ENCODE measurements at places on chromosomes 11 and 22. TPM values are rescaled to one million over a fixed set of nuclear protein-coding genes. Genes with fewer than 3 reads are reported as not detected.

PYGM gene
- total RNA-seq: 10.7 TPM

- DNase-seq: no peak
These were observed 96.6 kb upstream of the FAT3 start for GRCh38 chr11:92128026-92128425.

DRAP1 gene
- total RNA-seq: 78.7 TPM

GRCh38 chr11:94741022-94741679, 27.0 kb upstream of the AMOTL1 start:
- no peak for DNase-seq

OR8G1 gene
- not detected for total RNA-seq

CABP7 gene
- total RNA-seq: not detected

GRCh38 chr11:19805376-19805775, 92.7 kb downstream of the NAV2 start:
- DNase-seq: no peak

SEZ6L gene
- not detected for total RNA-seq

DNA sequence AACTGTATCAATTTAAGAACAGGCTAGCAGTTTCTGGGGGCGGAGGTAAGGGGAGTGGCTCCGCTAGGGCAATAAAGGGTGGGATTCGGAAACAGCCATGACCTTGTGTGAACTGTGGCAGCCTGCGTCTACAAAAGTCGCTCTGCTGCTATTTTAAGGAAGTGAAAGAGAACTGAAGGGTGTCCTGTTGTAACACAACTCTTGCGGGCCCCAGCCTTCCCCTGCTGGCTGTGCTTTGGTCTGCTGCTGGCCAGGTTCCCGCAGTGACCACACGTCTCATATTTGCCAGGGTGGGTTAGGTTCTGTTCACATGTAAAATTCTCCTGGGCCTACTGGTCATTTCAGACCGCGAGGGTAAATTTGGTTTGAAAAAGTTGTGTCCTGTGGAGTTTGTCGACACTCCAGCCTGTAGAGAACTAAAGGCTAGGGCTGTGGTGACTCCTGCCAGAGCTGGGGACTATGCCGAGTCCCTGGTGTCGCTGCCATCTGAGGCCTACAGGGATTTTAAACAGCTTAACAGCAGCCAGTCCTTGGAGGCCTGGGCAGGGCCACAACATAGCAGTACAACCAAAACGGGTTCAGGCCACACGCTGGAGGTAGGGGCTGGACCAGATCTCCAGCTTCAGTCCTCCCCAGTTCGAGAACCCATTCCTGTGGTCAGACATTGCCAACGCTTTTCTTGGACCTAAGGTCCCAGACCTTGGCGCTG, 1.1 kb upstream of the PPFIBP2 start:
- no peak for DNase-seq

GRCh38 chr11:33658195-33658900, 42.3 kb downstream of the C11orf91 start:
- no peak for DNase-seq

DNA sequence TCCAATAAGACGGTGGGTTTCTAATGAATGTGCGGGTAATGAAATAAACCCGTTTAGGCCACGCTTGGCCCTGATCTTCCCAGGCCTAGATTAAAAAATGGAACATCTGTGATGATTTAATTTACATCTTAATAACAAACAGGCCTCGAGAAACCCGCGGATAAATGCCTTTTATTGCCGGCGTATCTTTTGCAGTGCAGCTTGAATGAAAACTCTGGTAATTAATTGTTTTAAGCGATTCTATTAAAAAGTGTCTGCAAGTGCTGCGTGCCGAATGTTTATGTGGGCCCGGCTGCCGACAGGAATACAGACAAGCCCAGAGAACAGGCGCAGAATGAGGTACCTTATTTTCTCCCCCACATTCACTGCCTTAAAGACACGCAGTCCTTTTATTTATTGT, 420.7 kb downstream of the MN1 start:
- no peak for DNase-seq

DNA sequence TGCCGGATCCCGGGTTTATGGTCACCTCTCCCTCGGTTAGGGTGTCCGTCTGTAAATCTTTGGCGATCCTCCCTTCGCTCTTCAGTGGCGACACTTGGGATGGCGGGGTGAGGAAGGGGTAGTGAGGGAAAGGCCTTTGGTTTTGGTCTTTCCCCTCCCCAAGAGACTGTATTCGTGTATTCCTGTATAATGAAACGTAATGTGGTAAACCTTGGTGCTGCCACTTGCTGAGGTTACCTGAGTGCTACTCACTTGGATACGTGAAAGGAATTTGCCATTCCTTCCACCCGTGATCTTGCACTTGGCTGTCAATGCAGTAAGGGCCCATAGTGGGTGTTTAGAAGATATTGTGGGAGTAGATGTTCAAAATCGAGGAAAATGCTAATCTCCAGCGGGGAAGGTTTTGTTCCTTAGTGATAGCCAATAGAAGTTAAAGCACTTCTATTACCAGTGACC, 578 bp upstream of the NUP160 start:
- DNase-seq: no peak
